ENCODE measurements at places on chromosomes 3 and 15.
A peak's percentile ranks its signal among the peaks of the same experiment; 100 is the strongest.

GRCh38 chr3:195198426-195199346 is 72.3 kb downstream of the XXYLT1 start:
- no peak for DNase-seq

GRCh38 chr15:61521953-61522352 is 292.9 kb upstream of the RORA start:
- DNase-seq = no peak

DNA sequence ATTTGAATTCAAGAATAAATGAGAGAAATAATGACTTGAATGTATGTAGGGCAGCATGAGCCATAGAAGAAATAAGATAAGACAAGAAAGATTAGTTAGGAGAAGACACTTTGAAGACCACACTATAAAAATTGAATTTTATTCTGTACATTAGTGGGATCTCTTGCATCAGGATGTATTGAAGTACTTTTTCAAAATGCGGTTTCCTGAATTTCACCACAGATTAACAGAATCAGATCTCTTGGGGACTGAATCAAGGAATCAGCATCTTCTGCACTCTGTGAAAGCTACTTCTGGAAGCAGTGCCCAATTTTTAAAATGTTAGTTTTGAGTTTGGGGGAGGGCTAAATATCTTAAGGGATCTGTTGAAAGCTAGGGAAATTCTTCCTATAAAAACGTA is 763.9 kb upstream of the GOLIM4 start:
- no peak for DNase-seq

DNA sequence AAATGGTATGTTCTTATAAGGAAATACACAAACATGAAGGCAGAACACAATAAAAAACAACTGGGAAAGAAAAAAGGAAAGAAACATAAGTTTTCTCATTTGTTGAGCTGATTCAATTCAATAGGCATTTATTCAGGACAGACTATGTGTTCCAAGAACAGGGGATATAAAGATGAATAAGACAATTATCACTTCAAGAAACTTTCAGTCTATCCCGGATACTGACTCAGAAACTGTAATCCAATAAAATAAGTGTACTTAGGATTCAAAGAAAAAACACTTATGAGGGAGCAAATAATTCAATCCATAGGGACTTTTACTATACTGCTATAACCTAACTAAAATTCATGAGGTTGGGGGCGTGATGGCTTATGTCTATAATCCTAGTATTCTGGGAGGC is 3.5 kb upstream of the POPDC2 start:
- no peak for DNase-seq

DNA sequence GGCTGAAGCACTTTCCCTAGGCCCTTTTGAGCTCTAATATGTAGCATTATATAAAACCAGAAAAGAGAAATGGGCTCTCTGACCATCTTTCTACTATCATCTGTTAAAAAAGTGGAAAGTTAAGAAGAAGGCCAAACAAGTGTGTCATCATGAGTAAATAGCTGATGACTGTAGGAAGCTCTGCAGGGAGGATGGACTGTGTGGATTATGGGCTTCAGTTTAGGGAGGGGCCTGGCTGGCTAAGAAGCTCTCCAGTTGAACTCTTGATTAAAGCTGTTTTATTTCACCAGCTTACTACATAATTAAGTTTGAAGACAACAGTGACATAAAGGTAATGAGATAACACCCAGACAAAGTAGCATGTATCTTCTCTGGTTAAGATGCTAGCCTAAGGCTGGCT is 30.6 kb downstream of the INTS14 start:
- DNase-seq = no peak

- no peak for DNase-seq
Observed at GRCh38 chr3:196198771-196199753, 12.1 kb downstream of the ZDHHC19 start.

GRCh38 chr3:38458796-38459498 is 5.3 kb downstream of the ACVR2B start:
- no peak for DNase-seq

DNA sequence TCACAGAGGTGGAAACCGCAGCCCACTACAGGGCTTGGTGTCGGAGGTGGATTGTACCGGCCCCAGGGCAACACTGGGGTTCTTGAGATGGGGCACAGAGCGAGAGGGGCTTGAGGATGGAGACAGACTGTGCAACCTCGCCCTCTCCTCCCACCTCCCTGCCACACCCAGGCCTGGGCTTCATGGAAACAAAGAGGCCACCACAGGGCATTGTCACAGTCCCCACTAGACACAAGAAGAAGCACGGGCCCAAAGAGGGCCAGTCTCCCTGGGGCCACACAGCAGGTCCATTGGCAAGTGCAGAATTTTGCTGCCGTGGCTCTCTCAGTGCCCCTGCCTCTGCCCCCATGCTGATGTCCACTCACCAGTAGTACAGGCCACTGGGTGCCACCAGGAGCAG is 4.1 kb upstream of the CALML4 start:
- peak; percentile 61 for DNase-seq

- DNase-seq = no peak
Observed at GRCh38 chr15:98671060-98672008, 23.0 kb downstream of the IGF1R start.

All from ascending aorta (tissue), 2 donors.